ENCODE measurements at places on chromosomes 1 and 21.
A peak's percentile ranks its signal among the peaks of the same experiment; 100 is the strongest.

GRCh38 chr1:67401443-67401842 lies 28.8 kb downstream of the SERBP1 start:
- DNase-seq = no peak

DNA sequence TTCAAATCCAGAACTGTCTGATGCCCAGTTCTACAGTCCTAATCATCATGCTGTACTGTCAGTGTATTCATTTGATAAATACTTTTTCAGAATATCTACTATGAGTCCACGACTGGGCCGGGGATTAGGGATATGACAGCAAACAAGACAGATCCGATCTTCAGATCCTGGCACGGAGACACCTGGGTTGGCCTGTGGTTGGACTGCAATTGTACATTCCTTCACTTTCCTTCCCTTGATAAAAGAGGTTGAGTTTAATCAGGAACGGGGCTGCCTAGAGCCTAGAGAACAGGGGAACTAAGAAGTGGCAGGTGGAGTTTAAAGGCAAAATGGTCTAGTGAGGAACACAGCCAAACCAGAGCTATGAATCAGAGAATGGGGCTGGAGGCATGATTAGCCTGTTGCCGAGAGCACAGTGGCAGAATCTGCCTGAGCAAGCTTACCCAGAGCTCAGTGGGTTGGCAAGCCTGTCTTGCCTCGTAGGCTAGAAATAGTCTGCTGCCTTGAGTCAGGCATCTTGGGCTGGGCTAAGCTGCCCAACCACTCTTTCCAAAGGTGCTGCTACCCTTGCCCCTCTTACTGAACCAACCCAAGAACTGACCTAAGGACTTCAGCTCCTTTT lies 38.1 kb upstream of the PTCH2 start:
- DNase-seq = no peak

GRCh38 chr1:53639251-53639763 lies 99.7 kb downstream of the GLIS1 start:
- DNase-seq = no peak

- no peak for DNase-seq
Measured at GRCh38 chr1:50473513-50473912, 50.3 kb upstream of the DMRTA2 start.

- no peak for DNase-seq
Measured at GRCh38 chr1:214389734-214390133, 108.8 kb downstream of the SMYD2 start.

GRCh38 chr1:164713456-164714207 lies 154.6 kb downstream of the PBX1 start:
- no peak for DNase-seq

DNA sequence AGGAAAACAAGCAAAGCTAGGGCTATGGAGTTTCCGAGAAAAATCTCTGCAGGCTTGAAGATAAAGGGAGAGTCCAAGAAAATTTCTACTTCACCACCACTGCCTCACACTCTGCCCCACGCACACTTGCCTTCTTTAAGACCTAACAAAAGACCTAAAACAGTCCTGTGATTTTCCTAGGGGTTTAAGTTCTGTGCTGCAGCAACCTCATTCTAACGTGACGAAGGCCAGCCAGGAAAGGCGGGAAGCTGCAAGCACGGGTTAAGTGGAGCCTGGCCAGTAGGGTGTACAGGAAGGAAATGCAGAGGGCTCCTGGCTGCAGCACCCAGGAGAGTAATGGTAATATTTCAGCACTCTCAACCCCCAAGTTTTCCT lies 1.5 kb downstream of the SPATA6 start:
- DNase-seq = peak; percentile 50

- DNase-seq = no peak
Measured at GRCh38 chr1:188904201-188904600, 1573.5 kb downstream of the BRINP3 start.

GRCh38 chr1:55334797-55335196 lies 119.6 kb upstream of the USP24 start:
- no peak for DNase-seq

GRCh38 chr1:201656311-201657032 lies 117.5 kb downstream of the NAV1 start:
- DNase-seq = no peak

DNA sequence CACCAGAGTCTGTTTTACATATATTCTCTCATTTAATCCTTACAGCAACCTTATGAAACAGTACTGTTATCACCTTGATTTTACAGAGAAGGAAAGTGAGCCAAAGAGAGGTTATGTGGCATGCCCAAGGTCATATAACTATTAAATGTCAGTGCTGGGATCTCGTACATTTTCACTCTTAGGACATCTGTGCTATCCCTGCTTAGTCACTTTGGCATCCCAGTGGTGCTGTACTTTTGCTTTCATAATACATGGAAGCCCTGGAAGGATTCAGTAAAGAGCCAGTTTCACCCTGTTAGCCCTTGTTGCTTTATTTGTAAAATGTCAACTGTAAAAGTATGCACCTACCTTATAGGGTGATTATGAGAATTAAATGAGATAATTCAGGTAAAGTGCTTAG lies 104.4 kb downstream of the NFIA start:
- DNase-seq = no peak

- DNase-seq = no peak
Measured at GRCh38 chr1:111653709-111654108, 34.1 kb downstream of the RAP1A start.

- no peak for DNase-seq
Measured at GRCh38 chr1:232978091-232978634, 27.8 kb downstream of the NTPCR start.

- DNase-seq = no peak
Measured at GRCh38 chr1:43835082-43836021, 98.2 kb upstream of the ARTN start.

DNA sequence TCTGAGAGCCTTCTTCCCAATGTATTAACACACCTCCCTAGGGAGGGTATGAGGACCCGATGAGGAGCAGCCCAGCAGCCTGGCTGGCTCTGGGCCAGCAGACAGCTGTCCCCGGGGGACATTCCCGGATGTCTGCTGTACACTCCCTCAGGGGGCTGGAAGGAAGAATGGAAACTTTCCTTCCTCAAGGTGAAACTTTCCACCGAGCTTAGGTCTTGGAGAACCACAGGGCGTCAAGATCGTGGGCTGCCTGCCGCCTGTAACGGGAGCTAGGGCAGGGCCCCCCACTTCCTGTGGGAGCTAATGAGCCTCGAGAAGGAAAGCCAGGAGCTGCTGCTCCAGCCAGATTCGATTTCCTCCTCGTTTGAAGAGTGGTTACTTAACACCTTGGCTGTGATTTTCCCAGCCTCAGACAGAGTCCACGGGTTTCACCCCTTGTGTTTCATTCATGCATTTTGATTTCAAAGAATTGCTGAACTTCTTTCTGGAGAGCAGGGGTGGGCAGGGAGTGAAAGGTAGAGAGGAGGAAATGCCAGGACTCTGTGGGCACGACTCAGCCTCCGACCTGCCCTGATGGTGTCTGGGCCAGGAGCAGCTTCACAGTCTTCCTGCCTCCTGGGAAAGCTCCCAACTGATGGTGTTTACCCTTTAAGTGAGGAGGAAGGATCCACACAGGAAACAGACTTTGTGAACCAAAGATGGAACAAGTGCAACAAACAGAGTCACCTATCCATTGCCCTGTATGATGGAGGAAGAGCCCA lies 29.7 kb downstream of the UBE2T start:
- DNase-seq = no peak

DNA sequence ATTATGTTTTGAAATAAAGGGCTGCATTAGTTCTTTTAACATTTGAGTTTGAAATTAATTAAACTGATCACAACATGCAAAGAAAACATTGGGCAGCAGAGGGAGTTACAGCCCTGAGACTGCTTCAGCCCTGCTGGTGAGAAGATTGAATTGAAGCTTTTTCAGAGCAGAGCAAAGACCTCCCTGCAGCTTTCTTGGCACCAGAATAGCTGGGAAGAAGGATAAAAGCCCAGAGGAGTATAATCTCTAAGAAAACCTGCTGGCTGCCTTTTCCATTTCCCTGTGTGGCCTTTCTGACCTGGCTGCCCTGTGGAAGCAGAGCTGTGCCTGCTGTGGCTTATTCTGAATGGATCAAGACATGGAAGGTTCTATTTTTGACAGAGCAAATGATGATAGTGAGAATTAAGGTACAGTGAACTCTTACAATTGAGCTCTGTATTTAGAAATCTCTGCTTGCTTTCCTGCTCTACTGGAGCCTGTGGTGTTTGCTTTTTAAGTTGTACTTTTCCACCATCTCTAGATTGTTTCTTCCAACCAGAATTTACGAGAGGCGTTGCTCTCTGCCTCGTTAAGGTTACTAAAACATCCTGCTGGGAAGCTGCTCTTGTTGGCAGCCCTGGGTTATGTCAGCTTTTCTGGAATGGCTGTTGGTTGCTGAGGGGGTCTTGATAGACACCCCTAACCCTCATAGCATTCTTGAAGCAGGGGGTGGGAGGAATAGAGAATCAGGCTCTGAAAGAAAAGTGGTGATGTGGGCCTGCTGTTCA lies 9.9 kb downstream of the SNRPE start:
- DNase-seq = no peak

- DNase-seq = no peak
Measured at GRCh38 chr1:232983817-232984567, 33.6 kb downstream of the NTPCR start.
